NCI-H1048 (cell line): ENCODE measurements at places on chromosomes 7 and 10.

DNA sequence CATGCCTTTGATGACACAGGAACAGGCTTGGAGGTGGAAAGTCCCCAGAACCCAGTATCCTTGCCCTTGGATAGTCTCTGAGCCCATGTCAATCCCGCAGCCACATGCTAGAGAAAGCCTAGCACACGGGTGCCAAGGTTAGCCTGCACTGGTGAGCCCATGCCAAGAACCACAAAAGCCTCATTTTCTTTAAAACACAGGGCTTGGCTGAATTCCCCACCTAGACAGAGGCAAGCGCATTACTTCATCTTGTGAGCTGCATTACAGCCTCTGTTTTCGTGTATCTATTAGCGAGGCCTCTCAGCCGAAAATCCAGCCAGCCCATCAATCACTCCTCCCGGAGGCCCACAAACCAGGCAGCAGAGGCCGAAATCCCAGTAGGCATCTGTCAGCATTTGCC, 314.9 kb upstream of the AUTS2 start:
- DNase-seq: no peak

DNA sequence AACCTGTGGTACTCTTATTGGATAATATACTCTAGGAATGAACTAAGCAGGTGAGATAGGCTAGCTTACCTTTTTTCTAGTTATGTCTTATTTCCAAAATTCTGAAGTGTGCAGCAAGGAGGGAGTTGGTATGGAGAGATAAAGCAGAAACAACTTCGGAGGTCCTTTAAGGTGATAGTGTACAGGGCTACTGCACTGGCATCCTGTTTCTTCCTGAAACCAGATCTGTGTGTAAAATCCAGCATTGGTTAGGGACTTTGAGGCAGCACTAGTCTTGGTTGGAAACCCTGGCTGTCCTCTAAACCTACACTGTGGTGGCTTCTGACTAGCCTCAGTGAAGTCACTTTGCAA, 66.9 kb upstream of the STRIP2 start:
- no peak for DNase-seq

- DNase-seq: no peak
Measured at GRCh38 chr7:149690688-149691446, 82.5 kb downstream of the ZNF467 start.

DNA sequence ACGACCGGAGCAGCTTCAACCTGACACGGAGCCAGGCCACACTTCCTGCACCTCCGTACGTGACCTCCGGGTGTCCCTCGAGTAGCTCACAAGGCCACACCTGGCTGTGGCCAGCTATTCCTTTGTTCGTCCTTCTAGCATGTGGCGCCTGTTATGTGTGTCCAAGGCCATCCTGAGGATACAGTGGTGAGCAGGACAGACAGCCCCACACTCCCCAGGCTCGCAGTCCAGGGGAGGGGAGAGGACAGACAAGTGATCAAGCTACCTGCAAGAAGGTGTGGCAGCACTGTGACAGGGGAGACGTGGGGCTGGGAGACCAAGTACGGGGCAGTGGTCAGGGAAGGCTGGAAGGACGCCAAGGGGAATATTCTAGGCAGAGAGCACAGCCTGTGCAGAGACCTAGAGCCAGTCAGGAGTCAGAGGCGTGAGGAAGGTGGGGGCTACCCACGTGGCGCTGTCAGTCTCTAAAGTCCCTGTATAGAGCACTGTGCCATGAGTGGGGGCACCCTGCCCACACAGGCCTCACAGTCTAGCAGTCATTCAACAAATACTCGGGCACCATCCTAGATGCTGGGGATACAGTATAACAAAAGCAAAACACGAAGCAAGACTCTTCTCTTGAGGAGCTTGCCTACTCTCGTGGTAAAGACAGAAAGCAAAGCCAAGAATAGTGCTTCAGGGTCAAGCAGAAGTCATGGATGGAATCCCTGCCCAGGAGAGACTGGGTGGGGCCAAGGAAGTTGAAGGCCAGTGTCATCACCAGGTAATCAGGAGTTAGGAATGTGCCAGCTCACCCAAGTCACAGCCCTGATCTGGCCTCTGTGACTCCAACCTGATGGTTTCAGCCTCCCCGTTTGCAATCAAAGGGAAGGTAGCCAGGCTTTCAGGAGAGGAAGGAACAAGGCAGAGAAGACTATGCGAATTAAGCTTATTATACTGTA, 58.6 kb downstream of the PROSER2 start:
- DNase-seq: no peak

DNA sequence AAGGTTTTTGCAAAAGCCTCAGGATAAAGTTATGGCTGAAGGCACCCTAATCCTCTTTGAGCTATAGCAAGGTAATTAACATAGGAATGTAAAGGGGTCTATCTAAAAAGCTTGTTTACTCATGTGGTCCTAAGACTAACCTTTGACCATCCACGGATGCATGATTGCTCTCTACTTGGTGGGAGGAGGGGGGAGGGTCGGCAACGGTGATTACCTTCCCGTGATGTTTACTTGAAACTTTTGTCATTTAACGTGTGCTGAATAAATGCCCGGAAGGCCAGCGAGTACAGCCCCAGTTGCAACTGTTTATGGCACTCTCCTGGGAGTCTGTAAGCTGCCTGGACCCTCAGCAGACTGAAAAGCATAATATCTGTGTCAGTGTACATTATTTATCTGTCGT, 78.9 kb upstream of the GPR22 start:
- no peak for DNase-seq

DNA sequence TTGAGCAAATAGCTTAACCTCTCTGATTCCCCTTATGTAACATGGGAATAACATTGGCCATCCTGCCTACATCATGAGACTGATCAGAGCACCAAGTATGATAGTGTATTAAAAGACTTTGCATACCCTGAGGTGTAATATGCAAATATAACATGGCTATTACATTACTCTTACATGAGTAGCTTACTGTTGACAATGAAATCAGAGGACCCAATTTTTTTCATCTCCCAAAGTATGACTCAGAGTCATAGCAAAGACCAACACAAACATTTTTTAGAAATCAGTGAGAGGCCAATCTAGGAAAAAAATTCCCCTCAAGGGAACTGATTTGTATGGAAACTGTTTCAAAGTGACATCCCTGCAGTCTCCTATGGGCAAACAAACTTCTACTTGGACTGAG, 47.0 kb upstream of the TMEM140 start:
- peak; percentile 51 for DNase-seq

- DNase-seq: no peak
Measured at GRCh38 chr7:18538554-18539250, 43.2 kb downstream of the HDAC9 start.

GRCh38 chr10:7320072-7320471, 90.8 kb downstream of the SFMBT2 start:
- DNase-seq: no peak

DNA sequence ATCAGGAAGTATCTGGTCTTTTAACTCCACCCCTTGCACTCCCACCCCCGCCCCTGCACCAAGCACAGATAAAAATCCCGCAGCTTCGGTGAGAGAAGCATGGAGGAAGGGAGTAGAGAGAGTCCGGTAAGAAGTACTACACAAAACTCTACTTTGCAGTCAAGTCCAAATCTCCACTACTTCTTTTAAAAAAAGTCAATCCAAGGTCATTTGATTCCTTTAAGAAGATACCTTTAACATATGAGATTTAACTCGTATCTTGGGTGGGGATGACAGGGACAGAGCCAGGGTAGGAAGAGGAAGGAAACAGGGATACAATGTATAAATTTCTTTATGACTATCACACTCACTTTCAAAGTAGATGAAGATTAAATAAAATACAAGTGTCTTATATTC, 132.1 kb downstream of the NRBF2 start:
- no peak for DNase-seq

DNA sequence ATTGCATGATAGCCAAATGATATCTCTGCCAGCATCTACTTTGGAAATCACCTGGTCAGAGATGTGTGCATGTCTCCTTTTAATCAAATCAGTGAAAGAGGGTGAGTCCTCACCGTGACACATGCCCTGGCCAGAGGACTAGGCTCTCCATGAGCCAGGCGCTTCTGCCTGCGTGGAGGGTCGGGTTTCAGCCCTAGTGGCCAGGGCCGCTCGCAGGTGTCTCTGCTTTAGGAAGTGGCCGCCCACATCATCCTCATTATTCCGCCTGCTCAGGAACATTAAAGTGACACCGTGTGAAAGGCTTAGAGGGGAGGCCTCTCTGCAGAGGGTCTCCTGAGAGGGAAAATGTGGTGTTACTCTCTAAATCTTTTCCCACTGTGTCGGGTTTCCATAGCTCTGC, 173.6 kb upstream of the PRKCQ start:
- no peak for DNase-seq
